Stimulated activated naive CD8-positive, alpha-beta T cell treated with anti-CD3 and anti-CD28 coated beads, Interleukin-15, Interleukin-2, amounts not matched to agents 100 U/mL and 50 U/mL, for 24 hours (primary cell): ENCODE measurements at places on chromosomes 1 and 21.

- DNase-seq, result no peak
Observed at GRCh38 chr21:46194374-46195334, 10.4 kb upstream of the SPATC1L start.

DNA sequence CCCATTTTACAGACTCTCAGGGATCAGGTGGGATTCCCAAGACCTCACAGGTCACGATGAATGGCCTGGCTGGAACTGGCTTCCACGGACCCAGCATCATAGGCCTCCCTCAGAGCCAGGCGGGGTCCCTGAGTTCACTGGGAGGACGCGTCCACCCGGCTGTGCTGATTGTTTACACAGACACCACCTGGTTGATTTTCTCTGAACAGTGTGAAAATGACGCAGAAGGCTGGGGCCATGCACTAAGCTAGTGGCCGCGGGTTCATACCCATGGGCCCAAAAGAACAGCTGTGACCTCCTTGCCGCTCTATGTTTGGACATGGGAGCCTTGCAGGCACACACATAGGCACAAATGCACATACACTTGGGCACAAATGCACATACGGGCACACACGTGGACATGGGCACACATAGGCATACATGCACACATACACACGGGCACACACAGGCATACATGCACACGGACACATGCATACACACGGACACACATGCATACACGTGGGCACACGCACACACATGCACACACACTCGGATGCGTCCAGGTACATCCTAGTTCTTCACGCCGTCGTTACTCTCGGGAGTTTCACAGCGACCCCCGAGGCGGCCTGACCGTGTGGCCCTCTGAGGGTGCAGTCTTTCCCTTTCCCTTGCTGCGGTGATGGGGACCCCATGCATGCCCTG, 23.2 kb downstream of the CSTB start:
- no peak for DNase-seq

DNA sequence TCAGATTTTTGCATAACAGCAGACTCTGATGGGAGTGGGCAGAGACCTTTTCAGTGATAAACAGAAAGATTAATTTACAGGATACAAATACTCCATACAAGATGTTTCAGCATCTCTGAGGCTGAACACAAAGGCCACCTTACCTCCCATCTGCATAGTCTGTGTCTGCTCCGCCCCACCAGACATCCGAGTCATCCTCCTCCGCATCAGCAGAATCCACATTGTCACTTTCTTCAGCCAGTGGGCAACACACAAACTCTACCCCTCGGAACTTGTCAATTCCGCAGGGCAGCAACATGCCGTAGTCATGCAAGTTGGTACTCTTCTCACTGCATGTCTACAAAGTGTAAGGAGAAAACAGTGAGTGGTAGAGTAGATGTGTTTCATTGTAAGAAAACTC, 119.7 kb downstream of the APP start:
- DNase-seq, result no peak

DNA sequence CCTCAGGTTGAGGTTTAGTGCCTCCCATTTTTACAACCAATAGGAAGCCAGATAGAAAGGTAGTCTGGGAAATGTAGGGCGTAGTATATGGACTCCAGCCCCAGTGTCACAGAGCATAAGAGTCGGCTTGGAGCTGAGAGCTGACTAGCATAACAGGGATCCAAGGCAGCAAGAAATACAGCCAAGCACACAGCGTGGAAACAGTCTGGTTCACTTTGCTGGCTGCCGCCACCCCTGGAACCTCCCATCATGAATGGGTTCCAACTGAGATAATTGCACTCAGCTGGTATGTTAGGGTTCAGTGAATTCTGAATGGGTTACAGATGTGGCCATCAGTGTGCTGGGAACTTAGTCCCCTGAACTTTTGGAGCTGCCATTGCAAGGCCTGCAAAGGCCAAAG, 76.7 kb upstream of the GPR88 start:
- DNase-seq, result no peak

GRCh38 chr21:46061950-46062349, 36.0 kb upstream of the COL6A2 start:
- DNase-seq, result no peak

DNA sequence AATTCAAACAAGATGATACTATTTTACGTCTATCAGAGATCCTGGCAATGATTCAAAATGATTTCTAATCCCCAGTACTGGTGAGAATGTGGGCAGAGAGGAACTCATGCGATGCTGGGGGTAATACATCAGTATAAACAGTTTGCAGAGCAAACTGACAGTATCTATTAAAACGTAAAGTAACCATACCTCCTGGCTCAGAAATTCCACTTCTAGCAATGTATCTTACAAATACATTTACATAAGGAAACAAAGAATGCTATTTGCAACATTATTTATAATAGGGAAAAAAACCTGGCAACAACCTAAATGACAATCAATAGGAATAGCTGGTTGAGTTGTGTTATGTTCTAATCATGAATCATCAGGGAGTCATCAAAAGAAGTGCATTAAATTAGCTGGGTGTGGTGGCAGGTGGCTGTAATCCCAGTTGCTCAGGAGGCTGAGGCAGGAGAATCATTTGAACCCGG, 15.9 kb downstream of the RCAN1 start:
- no peak for DNase-seq

DNA sequence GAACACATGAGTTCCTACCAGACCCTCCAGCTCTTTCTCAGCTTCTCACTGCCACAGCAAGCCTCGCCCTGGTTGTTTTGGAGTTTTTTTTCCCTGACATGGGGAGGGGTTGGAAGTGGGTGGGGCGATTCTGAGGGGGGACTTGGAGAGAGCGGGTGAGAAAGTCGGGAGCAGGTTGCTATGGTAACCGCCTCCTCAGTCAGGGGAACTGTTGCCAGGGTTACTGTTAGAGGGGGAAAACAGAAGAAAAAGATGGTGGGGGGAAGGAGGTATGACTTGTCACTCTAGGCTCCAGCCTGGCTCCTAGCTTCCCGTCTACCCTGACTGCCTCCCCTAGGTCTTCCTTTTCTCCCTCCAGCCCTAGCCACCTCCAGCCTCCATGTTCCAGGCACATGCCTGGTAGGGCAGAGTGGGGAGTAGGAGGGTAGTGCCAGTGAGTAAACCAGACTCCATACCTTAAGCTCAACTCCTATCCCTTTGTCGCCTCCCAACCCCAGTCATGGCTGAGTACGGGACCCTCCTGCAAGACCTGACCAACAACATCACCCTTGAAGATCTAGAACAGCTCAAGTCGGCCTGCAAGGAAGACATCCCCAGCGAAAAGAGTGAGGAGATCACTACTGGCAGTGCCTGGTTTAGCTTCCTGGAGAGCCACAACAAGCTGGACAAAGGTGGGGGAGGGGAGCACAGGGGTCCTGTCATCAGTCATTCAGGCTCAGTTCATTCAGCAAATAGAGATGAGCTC, 6.0 kb downstream of the PEA15 start:
- no peak for DNase-seq

DNA sequence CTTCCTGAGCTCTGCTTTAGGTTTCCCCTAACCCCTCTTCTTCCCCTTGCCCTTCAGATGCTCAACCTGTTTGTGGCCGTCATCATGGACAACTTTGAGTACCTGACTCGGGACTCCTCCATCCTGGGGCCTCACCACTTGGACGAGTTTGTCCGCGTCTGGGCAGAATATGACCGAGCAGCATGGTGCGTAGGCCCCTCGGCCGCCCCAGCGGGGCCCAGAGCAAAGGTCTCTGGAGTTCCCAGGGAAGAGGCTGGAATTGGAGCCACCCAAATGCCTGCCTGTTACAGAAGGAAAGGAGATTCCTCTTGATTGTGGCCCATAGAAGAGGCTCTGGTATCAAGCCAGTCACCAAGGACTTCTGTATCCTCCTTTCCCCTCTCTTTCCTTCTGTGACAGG, 285.5 kb downstream of the ZNF648 start:
- no peak for DNase-seq

- DNase-seq, result no peak
Observed at GRCh38 chr1:39034114-39034654, 8.0 kb downstream of the NDUFS5 start.

DNA sequence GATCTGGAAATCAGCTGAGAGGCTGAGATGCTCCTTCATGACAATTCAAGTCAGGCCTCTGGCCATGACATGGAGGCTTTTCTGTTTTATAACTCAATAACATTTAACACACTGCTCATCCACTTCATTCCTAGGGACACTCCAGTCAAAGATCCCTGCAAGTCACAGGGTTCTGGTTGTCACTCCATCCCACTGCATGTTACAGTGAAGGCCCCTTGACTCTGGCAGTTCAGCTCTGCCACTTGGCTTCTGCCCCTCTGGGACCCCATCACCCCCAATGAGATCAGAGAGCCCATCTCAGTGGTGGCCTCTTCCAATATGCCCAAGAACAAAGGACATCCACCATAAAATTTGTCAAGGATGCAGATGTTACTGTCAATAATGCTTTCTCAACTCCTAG, 10.0 kb upstream of the FAM110D start:
- DNase-seq, result no peak

GRCh38 chr1:169739980-169740379, 6.1 kb upstream of the SELE start:
- no peak for DNase-seq

DNA sequence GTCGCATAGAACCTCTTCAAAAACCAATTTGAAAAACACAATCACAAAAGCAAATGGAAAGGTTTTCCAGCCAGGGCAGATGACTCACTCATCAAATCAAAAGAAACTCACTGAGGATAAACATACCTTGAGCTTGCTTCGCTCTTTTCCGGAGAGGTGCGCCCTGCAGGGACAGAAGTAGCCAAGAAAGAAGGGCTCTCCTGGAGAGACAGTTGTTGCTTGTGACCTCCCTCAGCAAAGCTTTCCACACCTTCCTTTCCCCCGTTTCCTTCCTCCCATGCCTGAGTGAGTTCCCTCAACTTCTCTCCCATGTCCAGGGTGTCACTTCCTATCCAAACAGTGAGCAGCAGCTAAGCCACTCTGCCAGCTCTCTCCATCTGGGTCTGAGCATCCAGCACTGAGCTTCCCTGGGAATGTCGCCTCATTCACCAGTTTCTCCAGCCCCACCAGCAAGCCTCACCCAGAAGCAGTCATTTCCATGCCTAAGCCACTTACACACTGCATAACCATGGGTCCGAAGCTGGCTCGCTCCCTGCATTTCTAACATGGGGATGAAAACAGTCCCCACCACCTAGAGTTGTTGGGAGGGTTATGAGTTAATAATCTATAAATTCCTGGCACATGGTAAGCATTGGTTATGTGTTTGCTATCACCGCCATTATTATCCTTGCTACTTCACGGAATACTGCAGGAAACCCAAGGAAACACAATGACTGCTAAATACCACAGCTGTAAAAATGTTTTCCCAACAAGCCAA, 75.0 kb downstream of the PTPN14 start:
- DNase-seq, result no peak

GRCh38 chr21:46099476-46099875, 1.6 kb downstream of the COL6A2 start:
- DNase-seq, result no peak

GRCh38 chr1:183024317-183025009, 1.2 kb downstream of the LAMC1 start:
- no peak for DNase-seq

DNA sequence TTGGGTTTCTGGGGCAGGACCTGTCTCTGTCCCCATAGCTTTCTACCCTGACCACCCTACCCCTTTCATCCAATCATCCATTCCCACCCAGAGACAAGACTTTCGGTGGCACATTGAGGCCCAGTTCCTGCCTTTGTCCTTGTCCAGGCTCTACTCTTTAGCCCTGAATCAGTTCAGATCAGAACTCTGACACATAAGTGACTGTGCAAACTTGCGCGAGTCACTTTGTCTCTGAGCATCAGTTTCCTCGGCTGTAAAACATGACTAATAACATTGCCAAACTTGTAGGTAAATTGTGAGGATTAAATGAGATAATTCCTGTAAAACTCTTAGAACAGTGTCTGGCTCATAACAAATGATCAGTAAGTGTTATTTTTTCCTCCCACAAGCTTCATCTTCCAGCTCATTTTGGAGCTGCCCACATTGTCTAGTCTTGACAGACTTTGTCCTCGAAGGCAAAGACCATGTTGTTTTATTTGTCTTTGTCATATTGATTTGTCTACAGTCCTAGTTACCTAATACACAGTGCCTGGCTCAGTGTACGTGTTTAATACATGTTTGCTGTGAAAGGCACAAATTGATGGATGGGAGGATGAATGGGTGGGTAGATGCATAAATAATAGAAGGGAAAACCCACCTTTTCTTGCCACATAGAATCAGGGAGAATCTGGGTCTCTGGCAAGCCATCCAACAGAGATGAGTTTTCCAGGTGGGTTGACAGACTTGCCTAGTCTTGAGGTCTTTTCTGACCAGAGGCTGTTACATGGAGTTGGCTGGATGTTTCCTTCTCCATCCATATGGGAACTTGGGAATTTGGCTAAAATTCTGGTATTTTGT, 262.9 kb downstream of the OMA1 start:
- no peak for DNase-seq
